Stimulated activated CD8-positive, alpha-beta memory T cell treated with anti-CD3 and anti-CD28 coated beads, Interleukin-4, amount 100 ng/mL, for 24 hours (primary cell): ENCODE measurements at places on chromosomes 12 and 14.
A peak's percentile ranks its signal among the peaks of the same experiment; 100 is the strongest.

DNA sequence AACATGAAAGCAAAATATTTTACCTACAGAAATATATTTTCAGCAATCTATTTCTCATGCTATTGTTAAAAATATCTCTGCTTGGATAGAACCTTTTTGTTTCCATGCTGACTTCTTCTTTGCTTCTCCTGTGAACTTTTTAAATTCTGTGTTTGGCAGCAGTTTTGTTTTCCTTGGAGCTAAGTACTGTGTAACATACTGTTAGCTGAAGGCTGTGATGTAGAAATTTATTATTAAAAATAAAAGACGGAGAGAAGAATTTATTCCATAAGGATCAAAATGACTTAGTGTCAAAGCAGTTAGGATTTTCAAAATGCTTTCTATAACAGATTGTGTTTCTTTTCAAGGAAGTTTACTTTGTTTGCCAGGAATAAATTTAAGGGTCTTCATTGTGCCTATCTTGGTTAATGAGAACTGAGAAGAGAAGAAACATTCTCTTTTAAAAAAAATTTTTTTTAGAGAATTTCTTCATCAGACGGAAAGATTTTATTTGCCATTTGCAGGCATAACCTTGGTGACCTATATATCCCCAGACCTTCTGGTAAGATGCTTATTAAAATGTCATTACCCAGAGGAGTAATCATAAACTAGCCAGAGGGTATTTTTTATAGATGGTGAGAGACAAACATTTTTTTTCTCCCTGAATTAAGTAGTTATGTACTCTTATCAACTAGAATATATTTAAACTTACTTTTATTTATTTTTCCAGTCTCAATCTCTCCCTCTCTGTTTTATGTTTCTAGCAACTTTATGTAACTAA is 147.1 kb upstream of the SLCO1C1 start:
- no peak for DNase-seq

GRCh38 chr12:25241167-25242020 is 9.3 kb downstream of the KRAS start:
- no peak for DNase-seq

DNA sequence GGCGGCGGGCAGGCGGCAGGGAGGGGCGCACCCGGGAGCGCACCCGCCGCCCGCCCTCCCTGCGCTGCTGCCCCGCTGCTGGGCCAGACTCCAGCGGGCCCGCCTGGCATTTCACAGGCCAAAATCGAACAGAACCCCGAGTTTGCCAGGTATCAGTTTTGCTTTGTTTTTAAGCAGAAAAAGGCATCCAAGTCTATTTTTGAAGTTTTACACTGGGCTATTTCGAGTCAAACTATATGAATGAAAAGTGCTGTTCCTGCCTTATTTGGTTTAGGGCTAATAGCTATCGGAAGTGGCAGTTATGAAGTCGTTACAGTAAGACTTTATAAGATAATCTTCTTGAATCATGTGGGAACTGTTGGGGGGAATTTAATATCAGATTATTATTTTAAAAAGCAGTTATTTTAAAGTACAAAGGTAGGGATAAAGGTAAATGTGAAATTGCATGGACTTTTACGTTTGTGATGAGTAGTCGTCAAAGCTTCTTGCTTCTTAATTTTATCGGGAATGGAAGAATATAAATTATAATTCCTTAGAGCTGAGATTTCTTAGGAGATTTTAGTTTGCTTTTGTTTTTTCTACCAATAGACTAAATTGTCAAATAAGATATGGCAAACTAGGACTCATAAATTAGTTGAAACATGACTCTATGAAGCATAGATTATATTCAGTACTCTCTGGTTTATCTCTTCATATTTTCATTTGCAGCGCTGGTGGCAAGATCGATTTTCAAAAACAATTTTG is 1.1 kb downstream of the MSRB3 start:
- no peak for DNase-seq

DNA sequence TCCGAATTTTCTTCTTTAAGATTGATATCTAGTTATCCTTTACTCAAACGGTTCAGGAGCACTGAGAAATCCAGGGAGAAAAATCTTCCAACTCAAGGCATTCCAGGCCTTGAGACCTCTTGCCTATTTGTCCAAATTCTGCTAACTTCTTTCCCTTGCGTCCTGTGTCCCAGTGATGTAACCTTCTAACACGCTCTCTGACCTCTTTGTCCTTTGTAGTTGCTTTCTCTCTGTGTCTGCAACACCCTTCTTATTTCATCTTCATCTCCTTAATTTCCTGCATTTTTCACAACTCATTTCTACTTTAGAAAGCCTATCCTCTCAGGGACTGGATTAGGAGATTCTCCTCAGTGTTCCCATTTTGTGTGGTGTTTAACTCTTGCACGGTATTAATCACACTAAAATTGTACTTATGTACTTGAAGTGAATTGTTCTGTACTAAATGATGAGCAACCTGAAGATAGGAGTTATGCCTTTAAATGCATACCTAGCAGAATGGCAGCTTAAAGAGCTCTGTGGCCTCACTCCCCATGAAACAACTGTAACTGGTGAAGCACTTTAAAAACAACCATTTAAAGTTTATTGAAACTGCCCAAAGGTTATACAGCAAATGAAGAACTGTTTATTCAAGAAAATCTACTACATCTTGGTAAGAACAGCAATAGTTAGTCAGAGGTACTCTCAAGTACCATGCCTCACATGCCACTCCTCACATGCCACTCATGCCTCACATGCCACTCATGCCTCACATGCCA is 7.4 kb upstream of the SNAPC1 start:
- DNase-seq, result no peak

DNA sequence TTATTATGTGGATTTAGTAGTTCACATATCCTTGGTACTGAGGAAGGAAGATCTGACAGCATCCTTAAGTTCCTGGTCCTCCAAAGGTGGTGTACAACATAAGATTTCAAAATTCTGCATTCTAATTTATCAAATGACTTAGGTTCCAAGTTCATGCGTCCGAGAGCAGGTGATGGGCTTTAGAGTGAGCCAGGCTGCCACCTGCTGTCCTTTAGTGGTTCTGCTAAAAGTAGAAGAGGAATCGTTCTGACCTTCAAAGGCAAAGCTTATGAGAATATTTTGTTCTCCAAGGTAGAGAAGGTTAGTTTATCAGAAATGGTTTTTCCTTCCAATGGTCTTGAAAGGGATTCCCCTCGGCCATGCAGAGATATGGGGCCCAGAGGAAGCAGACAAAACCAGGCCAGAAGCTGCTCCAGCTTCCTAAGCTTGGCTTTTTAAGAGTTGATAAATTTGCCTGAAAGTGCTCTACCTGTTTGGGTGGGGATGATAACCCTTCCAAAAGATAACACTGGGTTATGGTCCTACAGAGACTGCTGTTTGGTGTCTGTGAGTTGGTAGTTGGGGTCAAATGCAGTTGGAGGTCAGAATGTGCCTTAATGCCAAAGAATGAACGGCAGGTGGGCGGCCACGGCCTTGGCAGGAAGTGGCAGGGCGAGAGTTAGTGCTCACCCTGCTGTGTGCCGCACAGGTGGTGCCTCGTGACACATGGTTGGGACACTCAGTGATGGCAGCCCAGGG is 29.1 kb upstream of the LRTM2 start:
- peak; percentile 35 for DNase-seq

- DNase-seq, result no peak
These were observed 145.6 kb upstream of the NAV3 start for GRCh38 chr12:77685112-77685511.

DNA sequence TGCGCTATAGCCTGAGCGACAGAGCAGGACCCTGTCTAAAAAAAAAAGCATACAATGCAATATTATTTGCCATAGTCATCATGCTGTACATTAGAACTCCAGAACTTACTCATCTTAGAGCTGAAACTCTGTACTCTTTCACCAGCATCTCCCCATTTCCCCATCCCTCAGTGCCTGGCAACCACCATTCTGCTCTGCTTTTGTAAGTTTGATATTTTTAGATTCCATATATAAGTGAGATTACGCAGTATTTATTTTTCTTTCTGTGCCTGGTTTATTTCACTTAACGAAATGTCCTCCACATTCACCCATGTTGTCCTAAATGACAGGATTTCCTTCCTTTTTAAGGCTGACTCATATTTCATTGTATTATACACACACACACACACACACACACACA is 121.8 kb downstream of the BBS10 start:
- DNase-seq, result no peak

DNA sequence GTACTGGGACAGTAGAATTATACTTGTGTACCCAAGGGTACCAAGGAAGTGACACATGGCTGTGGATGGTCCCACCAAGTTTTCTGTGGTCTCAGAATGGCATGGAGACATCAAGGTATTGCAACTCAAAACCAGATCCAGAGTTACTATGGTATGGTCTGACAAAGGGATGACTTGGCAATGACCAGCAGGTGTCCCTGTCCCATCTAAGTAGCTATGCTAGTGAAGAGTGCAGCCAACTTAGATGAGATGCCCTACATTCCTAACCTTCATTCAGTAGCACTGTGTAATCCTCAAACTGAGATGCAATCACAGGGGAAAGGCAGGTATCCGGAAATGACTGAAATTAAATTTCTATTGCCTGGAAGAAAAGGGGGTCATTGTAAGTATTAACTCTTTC is 188.7 kb upstream of the TMEM260 start:
- no peak for DNase-seq

DNA sequence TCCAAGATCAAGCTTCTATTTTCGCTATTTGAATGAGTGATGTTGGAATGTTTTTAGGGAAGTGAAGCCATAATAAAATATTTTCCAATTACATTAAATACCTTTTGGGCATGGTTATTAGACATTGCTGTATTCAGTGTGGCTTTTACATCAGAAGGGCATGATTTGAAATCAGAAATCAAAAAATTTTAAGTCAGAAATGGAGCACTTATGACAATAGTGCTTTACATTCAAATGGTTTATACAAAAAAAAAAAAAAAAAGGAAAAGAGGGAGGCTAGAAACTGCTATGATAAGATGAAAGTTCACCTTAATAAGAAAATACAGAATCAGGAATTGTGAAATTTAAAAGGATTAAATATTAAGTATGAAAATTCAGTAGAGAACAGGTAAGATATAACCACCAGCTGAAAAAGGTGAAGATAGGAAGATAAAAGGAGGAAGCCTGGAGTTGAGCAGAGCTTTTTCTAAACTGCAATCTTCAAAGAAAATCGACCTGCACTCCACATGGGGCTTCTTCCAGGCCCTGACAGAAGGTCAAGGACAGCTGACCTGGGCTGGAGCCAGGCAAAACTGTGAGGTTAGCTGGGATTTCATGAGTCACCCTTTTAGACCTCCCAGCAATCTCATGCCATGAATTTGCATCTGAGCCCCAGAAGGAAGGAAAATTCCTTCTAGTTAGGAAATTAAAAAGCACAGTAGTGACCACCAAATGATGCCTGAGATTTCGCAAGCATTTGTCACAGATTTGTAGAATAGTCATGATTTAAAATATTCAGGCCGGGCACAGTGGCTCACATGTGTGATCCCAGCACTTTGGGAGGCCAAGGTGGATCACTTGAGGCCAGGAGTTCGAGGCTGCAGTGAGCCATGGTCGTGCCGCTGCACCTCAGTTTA is 23.4 kb upstream of the BMP4 start:
- DNase-seq, result no peak

DNA sequence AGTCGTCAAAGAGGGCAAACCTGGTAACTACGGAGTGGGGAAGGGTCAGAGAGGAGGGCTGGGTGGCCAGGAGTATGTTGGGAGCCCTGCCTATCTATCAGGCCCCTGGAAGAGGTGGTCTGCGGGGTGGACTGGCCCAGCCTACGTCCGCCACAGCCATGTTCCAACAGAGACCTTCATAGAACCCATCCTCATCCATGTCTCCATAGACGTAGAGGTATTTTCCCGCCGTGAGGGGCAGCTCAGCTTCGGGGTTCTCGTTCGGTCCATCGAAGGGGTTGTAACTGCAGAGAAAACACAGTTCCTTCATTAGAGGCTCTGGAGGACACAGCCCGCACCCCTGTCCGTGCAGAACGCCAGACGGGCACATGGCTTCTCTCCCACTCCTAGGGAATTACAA is 107.3 kb downstream of the PIWIL1 start:
- DNase-seq, result no peak
